ENCODE measurements at places on chromosomes 12 and 14.

- peak; percentile 21 for DNase-seq
Measured at GRCh38 chr14:75531660-75532317, 9.5 kb downstream of the BATF start.

DNA sequence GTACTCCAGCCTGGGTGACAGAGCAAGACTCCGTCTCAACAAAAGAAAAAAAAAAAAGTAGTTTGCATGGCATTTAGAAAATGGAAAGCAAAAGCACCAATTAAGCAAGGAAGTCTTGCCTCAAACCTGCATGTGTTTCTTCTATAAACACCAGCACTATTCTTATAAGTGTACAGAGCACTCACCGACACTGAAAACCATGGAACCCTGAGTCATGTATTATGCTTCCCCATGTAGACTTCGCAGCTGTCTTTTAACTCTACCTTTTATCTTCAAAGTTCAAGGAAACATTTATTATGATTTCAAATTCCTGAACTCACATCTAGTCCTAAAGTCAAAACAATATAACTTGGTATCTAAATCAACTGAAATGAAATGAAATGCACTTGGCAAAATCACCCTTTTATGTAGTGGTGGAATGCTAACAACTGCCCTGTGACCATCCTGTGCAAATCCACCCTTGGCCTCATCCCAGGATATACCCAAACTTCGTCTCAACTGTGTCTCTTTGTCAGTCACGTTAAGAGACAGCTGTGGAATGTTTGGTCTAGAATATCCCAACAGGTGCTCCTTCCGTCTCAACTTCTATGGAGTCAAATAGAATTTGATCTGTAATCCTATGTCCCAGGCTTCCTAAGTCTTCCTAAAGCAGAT, 4.8 kb downstream of the BCAT1 start:
- no peak for DNase-seq

- no peak for DNase-seq
Measured at GRCh38 chr12:120239776-120240494, 25.6 kb downstream of the PXN start.

DNA sequence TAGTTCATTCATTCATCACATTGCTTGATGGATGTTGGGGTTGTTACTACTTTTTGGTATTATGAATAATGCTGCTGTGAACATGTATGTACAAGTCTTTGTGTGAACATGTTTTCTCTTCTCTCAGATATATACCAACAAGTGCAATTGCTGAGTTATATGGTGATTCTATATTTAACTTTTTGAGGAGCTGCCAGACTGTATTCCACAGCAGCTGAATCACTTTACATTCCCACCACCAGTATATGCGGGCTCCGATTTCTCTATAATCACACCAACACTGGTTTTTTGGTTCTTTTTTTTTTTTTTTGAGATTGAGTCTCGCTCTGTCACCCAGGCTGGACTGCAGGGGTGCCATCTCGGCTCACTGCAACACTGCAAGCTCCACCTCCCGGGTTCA, 22.2 kb upstream of the PLEKHG6 start:
- DNase-seq = no peak

GRCh38 chr12:111056618-111057521, 136.5 kb upstream of the MYL2 start:
- no peak for DNase-seq

GRCh38 chr14:64266239-64266638, 27.9 kb downstream of the ESR2 start:
- peak; percentile 52 for DNase-seq

DNA sequence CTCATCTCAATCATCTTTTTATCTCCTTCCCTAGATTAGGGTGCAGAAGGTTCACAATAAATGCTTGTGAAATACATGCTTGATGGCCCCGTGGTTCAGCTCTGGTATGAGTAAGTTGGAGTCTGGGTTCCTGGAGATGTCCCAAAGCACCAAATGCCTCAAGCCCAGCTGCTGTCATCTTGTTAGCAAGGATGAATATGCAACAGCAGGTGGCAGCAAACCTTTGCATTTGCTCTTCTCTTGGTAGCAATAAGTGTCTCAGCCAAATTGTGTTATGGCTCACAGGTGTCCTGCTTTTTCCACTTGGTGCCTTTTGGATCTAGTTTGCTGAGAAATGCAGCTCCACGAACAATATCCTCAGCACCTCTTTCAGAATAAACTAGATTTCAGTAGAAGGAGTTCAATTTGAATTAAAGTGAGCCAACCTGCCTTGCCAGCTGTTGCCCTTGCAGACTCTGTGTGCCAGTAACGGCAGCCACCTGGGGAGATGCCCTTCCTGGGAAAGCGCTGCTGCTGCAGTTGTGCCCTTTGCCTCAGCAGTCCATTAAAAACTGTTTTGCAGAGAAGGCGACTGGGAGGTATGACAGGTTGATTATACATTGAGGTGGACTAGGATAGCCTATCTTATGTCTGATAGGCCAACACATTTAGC, 417.3 kb downstream of the SNAPC1 start:
- DNase-seq = peak; percentile 60
